ENCODE measurements at places on chromosomes 6 and 20.

DNA sequence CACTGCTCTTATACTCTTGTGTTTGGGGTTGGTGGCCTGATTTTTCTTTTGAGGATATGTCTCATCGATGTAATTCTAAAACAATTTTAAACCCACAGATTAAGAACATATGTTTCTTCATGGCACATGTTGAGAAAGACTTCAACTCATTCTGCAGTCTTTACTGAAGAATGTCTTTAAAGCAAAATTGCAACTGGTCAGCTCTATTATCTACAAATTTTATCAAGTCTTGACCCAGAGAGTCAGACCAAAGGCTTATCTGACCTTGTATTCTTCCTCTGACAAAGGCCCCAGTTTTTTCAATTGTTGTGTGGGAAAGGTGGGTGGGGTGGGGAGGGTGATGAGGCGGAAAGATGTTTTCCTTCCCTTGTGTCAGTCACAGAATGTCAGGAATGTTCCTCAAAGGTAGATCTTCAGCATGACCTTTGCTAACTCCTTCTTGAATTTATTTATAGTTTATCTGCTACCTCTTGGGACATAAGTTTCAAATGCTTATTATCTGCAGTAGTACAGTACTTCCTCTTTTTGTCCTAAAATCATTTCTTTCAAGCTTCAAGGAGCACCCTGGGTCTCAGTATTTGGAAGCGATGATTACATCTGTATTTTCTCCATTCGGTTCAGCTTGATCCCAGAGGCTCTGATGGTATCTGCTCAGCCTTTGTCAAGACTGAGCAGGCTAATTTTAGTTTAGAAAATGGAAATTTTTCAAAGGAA lies 63.2 kb upstream of the TIAM2 start:
- no peak for DNase-seq

- no peak for DNase-seq
These were observed 1352.6 kb upstream of the GJE1 start for GRCh38 chr6:140779991-140780596.

DNA sequence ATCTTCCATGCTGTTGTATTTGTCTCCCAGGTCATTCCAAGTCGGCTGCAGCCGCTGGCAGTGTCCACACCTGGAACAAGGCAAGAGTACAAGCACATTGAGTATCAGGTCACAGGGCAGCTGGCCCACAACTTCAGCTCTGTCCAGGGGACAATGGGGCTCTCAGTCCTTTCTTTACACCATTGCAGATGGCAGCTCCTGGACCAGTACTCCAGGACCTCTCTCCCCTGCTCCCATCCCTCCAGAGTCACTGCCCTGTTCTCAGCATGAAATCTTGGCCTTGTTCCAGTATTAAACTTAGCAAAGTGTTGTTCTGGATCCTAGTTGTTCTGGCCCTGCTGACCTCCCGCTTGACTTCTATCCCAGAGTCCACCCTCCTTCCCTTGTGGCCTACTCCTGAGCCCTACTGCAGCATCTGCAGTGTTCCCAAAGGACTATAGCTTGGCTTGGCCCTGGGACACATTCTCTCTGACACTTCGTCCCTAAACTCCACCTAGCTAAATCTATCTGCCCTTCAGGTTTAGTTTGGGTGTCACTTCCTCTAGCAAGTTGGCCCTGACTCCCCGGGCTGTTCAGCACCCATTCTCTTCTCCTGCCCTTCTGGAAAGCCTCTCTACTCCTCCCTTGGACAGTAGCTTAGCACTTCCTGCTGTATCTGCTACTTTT lies 5.8 kb downstream of the TXNDC5 start:
- DNase-seq, result no peak

- DNase-seq, result no peak
These were observed 117.5 kb upstream of the QKI start for GRCh38 chr6:163296835-163297519.

- DNase-seq, result no peak
These were observed 537.5 kb downstream of the BTBD3 start for GRCh38 chr20:12455148-12455547.

DNA sequence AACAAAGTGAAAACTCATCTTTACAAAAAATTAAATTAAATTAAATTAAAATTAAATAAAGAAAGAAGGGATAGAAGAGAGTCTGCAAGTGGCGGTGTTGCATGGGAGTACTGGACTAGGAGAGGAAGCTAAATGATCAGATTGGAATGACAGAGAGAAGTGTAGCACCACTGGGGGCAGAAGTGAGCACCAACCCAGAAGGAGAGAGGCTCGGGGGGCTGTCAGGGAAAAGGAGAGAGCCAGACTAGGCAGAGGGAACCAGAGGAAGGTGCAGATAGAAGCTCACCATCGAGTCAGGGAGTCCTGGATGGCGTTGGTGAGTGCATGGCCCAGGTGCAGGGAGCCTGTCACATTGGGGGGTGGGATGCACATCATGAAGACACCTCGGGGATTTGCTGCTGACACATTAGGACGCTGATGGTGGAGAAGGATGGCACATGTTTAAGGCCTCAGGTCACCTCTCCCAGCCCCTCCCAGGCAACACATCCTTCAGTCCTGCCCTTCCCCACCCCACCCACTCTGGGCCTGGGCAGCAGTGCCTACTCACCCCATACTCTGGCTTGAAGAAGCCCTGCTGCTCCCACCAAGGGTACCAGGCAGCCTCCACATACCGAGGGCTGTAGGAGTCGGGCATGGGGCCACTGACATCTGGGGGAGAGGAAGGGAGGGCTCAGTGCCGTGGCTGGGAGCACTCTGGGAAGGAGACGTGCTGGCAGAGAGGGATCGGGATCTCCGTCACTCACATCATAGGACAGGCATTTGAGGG lies 4.0 kb downstream of the VARS1 start:
- DNase-seq, result peak; percentile 39

GRCh38 chr6:22081709-22082108 lies 215.1 kb downstream of the PRL start:
- no peak for DNase-seq

- no peak for DNase-seq
These were observed 150.1 kb downstream of the ELOVL4 start for GRCh38 chr6:79797163-79797764.

- no peak for DNase-seq
These were observed 121.2 kb downstream of the DST start for GRCh38 chr6:56521454-56521853.

DNA sequence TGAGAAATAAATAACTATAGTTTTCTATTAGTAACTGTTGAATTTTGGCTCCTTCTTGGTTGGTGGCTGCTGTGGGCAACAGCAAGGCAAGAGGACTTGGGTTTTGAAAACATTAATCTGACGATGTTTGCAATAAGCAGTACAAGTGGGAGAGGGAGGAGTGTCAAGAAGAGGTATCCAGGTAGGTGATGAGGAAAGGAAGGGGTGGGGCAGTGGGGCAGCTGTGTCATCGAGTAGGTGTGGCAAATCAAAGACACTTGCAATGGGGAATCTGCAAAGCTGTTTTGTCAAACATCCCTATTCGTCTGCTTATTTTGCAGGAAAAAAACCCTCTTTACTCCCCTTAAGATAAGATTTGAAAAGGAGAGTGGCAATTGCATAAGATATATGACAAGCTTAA lies 171.9 kb upstream of the MAP3K7 start:
- no peak for DNase-seq

- no peak for DNase-seq
These were observed 76.3 kb downstream of the CDK19 start for GRCh38 chr6:110738899-110739365.

DNA sequence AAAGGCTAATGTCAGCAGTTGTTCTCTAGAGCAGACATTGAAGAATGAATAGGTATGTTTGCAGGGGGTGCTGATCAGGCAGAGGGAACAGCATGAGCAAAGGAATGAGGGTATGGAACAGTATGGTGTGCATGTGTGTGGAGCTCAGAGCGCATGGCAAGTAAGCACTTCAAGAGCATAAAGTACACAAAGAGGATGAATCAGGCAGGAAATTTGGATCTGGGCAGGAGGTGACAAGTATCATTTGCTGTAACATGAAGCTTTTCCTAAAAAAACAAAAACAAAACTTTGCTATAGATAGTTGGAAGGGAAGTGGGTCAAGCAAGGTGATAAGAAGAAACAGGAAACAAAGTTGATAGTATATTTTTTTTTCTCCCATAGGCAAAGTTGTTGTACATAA lies 746.8 kb downstream of the HDGFL1 start:
- DNase-seq, result no peak

GRCh38 chr6:122122202-122122601 lies 277.2 kb upstream of the HSF2 start:
- DNase-seq, result no peak

GRCh38 chr6:6348256-6348655 lies 27.8 kb upstream of the F13A1 start:
- DNase-seq, result no peak

DNA sequence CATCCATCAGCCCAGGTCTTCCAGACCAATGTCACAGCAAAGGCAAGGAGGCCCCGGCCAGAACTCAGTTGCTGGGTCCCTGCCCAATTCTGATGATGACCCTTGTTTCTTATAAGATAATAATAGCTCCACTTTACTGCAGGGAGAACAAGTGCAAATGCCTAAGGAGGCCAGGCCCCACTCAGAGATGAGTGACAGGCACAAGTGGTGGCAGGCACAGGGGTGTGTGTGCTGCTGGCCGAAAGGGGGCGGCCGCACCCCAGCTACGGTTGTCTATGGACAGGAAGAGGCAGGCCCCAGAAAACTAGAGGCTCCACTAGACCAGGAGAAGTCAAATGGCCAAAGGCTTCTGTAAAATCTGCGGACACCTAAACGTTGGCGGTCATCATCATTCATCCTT lies 28.6 kb downstream of the GNAS-AS1 start:
- DNase-seq, result no peak

GRCh38 chr20:13221313-13221672 lies 219 bp downstream of the ISM1 start:
- DNase-seq, result no peak

DNA sequence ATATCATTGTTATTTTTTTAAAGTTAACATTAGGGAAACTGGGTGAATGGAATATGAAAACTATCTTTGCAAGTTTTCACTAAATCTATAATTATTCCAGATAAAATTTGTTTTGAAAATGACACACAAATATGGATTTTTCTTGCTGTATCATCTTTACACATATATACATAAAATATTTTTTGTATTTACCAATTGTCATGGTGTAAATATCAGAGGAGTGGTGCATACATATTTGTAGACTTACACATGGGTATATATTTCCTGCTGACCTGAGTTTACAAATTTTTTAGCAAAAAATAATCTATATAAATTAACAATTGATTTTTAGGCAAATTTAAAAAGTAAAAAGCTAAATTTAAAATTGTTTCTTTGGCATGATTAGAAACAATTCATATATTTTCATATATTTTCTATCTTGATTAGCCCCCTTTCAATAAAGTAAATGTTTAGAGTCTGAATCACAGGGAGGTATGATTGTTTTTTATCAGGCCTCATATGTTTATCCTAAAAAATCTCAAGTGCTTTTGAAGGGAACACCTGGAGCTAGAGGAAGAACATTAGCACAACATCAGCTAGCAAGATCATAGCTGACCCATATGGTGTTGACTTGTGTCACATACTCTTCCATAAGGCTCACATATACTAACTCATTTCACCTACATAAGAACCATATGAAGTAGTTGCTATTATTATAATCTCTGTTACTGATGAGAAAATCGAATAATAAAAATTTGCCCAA lies 671.8 kb upstream of the GJE1 start:
- DNase-seq, result no peak

GRCh38 chr6:107567643-107568042 lies 77.7 kb downstream of the SOBP start:
- no peak for DNase-seq

DNA sequence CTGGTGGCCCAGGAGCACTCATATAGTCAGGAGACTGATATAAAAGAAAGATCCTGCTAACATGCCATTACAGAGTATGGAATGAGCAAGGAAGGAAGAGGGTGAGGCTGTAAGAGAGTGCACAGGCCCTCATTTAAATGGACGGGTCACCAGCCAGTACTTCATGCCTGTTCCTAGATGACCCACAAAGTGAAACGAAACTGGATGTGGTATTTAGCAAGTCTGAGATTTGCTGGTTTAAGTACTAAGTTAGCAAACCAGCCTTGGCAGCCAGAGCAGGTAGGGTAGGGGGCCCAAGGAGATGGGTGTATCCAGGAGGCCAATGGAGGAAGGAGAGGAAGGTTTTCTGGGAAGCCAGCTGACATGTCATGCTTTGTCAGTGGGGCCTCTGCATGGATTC lies 15.9 kb downstream of the NT5E start:
- DNase-seq, result no peak

GRCh38 chr6:106629859-106630163 lies 433 bp downstream of the QRSL1 start:
- no peak for DNase-seq

DNA sequence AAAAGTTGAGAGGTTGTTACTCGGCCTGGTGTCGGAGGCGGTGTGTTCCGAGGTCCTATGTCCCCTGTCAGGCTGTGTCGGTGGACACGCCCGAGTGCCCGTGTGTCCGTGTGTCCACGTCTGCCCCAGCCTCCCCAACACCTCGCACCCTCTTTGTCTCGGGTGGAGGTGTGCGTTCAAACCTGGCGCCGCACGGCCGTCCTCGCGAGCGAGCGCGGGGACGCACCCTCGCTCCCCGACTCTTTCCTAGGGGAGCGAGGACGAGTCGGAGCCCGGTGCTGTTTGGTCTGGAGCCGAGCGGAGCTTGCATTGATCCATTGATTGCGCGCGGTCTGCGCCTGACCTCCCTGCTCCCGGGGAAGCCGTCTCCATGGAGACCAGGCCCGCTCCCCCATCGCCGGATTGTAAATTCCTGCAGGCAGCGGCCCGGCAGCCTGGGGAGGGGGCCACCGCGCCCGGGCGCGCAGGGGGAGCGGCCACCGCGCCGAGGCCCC lies 411 bp upstream of the SCUBE3 start:
- no peak for DNase-seq

DNA sequence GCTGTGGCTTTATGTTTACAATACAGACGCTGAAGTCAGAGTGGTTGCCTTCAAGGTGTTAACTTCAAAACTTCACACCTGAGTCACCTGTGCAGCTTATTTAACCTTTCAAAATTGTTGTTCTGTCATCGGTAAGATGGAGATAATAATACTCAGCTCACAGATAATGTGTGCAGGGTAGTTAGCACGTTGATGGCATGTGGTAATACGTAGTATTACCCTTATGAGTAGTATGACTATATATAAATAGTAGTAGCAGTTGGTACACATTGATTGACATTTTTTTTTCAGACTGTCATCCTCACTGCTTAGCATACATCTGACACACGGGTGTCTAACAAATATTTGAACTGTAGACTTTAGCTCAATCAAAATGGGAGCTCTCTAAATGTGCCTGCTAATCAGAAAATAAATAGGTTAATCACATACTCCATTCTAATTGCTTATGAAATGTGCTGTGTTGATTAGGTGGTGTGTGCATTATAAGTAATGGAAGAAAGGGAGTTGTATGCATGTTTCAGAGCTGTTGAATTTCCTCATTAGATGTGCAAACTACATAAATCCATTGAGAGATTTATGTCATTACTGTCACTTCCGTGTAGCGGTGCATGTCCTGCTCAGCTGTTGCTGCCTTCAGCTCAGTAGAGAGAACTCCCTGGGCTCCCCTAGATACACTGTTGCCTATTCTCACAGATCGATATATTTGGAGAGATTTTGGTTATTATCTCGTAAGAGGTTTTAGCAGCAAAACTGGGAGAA lies 11.2 kb upstream of the MROH8 start:
- DNase-seq, result no peak

Data from hematopoietic multipotent progenitor cell treated with erythropoietin and hydrocortisone succinate and interleukin-3 and kit ligand, for 17 days (in vitro differentiated cells).